Left renal cortex interstitium (tissue), 4 donors: ENCODE measurements at places on chromosomes 2 and 18.

- no peak for DNase-seq
These were observed 323.0 kb downstream of the TSN start for GRCh38 chr2:122078451-122078850.

DNA sequence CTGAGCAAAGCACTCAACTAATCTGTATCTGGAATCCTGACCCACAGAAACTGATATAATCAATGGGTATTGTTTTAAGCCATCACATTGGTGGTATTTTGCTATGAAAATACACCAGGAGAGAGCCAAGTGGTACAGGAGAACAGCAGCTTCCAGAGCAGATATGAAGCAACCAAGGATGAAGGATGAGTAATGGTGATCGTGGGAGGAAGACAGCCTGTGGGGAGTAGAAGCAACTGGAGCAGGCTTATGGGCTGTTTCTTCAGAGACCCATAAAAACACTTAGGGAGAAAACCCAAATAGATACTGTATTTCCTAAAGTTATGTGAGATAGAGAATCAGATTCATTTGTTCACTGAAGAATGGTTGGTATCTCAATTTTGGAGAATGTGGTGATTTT, 330.8 kb downstream of the NUP35 start:
- no peak for DNase-seq

GRCh38 chr2:110677080-110677479, 783 bp downstream of the BUB1 start:
- DNase-seq: no peak

DNA sequence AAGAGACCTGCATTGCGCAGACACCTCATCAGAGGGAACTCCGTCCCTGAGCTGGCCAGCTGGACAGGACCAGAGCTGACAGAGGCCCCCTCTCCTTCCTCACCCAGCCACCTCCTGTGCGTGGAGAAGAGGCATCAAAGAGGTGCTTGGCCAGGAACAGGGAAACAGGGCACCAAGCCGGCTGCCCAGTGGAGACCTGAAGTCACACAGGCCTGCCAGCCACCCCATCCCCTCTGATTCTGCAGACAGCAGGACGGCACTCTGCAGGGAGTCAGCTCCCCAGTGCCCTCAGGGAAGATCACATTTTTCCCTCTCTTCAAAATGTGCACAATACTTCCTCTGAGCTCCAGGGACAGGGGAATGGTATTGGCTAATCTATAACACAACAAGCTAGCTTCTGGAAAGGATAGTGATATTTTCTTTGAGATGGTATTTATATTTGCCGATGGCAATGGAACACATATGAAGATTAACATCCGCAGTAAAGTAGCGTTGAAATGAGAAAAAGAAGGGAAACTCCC, 30.5 kb downstream of the SLC1A4 start:
- no peak for DNase-seq

- DNase-seq: no peak
These were observed 10.6 kb upstream of the RPIA start for GRCh38 chr2:88680916-88681315.

- DNase-seq: no peak
These were observed 7.6 kb upstream of the SPDYA start for GRCh38 chr2:28802975-28803429.

DNA sequence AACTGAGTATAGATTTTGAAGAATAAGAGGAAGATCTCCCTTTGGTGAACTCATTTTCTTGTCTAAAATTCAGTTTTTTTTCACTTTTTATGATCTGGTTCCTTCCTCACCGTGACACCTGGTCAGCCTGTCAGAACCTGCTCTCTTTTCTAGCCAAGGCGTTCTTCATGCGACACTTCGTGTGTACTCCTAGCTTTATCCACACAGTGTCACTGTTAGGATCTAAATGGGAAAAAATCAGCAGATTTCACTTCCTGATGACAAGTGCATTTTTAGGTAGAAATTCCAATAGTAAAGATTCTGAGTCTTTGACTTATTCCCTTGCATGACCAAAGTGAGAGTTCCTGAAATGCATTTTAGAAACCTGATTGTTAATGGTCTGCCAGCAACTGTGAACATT, 89.8 kb downstream of the KLHL14 start:
- no peak for DNase-seq

- DNase-seq: no peak
These were observed 42.6 kb downstream of the CMPK2 start for GRCh38 chr2:6823111-6823510.

DNA sequence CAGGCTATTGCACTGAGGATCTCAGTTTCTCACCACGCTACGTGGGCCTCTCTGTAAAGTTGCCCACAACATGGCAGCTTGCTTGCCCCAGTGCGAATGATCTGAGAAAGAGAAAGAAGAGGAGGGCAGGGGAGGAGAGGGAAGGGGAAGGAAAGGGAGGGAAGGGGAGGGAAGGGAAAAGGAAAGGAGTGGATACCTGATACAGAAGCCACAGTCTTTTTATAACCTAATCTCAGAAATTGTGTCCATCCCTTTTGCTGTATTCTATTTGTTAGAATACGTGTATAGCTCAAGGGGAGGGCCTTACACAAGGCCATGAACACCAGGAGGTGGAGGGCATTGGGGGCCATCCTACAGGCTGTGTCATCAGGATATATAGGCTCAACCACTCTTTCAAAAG, 78.3 kb upstream of the PPP1CB start:
- DNase-seq: no peak

DNA sequence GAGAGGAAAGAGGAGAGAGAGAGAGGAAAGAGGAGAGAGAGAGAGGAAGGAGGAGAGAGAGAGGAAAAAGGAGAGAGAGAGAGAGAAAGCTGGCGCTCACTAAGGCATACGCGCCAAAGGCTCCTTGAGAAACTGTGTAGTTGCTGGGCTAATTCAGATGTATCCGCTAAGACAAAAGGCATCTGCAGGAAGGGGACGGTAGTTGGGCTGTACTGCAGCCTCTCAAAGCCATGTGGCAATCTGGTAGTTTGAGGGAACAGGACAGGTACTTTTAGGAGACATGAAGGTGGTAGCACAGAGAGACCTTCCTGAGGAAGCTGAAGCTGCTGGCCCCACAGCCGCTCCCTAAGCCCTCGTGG, 31.6 kb downstream of the THNSL2 start:
- DNase-seq: no peak

GRCh38 chr2:47782381-47782670, 619 bp upstream of the MSH6 start:
- DNase-seq: no peak

GRCh38 chr2:230569298-230569697, 143.3 kb upstream of the CAB39 start:
- DNase-seq: no peak

- no peak for DNase-seq
These were observed 222.9 kb upstream of the AGAP1 start for GRCh38 chr2:235270956-235271355.

DNA sequence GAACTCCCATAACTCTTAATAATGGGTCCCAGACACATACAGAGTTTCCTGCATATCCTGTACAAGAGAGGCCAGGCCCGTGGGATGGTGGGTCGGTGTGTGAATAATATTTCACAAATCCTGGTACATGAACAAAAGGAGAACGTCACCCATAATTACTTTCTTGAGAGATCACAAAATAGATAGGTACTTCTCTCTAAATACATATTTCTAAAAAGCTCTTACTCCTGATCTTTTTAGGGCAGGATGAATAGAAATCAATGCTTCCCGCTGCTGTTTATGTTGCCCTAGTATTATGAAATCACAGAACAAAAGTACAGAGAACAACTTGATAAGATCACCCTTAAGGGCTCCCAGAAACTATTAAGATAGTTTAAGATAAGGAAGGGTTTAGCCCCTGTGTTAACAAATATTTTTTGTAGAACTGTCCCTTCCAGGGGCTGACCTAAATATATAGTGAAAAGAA, 5.4 kb downstream of the IRS1 start:
- no peak for DNase-seq

GRCh38 chr18:5966514-5966913, 71.2 kb upstream of the TMEM200C start:
- no peak for DNase-seq

DNA sequence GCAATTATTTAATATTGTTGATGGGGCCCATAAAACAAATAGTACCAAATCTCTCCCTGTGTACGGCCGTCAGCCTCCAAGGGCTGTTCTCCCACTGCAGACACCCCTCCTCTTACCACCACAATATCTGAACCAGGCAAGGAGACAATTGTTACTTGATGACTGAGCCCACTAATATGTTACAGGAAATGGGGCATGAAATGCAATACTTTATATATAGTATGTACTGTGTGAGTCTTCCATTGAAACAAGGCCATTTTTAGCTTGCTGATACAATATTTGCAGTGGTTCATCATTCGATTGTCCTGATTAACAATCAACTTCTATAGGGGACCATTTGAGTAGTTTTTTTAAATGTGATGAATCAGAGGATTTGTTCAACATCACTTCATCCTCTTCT, 307.3 kb downstream of the GBX2 start:
- DNase-seq: no peak

DNA sequence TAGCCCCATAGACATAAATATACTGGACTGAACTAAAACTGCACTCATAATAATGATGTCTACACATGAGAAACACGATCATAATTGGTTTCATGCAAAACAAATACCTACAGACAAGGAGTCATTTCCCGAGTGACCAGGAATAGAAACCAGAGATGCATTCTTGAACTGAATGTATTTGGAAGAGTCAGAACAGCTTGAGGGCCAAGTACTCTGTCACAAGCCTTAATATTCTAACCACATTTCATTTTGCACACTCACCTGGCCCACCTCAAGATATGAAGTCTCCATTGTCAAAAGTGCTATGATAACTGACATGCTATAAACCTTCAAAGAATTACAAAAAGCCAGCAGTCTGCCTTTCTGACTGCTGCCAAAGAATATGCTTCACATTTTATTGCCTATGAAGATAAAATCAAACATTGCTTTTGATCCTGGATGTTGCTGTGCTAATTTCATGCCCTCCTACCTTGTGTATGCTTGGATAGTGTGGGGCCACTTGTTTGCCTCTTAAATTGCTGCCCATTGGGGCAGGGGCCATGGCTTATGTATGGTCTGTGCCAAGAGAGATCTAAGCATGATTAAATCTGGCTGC, 18.9 kb upstream of the ASAP2 start:
- no peak for DNase-seq
